Bone marrow (tissue), 2 donors: ENCODE measurements at places on chromosomes 6 and 20.

GRCh38 chr20:39016506-39016905 lies 54.4 kb downstream of the DHX35 start:
- no peak for DNase-seq

GRCh38 chr20:22529150-22530019 lies 55.0 kb downstream of the FOXA2 start:
- no peak for DNase-seq

- no peak for DNase-seq
Measured at GRCh38 chr6:56475736-56476457, 166.8 kb downstream of the DST start.

DNA sequence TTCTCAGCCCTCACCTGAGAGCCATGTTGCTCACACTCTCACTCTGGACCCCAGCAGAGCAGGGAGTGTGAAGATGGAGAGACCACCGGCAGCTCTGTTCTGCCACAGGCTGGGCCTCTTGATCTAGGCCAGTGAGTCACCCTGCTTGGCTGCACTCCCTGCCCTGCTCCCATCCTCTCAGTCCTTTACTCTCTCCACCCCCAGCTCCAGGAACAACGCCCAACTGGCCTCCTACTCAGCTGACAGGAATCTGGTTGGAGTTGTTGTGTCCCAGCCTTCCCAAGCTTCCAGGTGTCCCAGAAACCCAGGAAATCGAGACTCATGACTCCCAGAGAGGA lies at the start of gene PSORS1C1:
Gene PSORS1C1, plus strand, starts transcription at position 260 of the 338 bp plus-strand sequence. CDS start 14,833 bp downstream, outside the sequence.
- no peak for DNase-seq

GRCh38 chr6:70221025-70221714 lies 81.7 kb downstream of the COL9A1 start:
- no peak for DNase-seq
